ENCODE measurements at places on chromosomes 6 and 20. TPM values are rescaled to one million over a fixed set of nuclear protein-coding genes. Genes with fewer than 3 reads are reported as not detected.

GRCh38 chr20:13659288-13659687 is 20.6 kb upstream of the TASP1 start:
- no peak overlapping the region for H3K27ac ChIP-seq
- no peak overlapping the region for H3K4me3 ChIP-seq
- DNase-seq: no peak
- H3K36me3 ChIP-seq: peaks cover 2% of the 10 kb centered on the region
- H3K4me1 ChIP-seq: peaks cover 2% of the 10 kb centered on the region
- H3K27me3 ChIP-seq: peaks cover 17% of the 10 kb centered on the region

DNA sequence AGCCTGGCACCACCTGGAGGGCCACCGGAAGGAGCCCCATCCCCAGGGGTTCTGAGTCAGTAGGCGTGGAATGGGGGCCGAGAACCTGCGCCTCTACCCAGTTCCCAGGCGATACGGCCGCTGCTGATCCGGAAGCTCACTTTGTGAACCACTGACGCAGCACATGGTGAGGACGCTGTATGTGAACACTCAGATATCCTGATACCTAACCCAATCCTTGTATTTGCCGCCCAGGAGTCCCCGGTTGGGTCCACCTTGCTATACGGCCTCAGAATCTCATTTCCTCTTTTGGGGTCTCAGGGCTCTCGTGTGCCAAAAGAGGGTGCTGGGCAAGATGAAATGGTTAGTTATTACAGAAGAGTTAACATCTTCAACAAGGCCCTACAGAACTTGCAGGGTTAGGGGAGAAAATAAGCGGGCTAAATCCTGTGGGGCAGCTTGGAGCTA is 604 bp upstream of the RAB5IF start:
- H3K4me3 ChIP-seq: peak overlapping the region; percentile 89
- H3K27ac ChIP-seq: peak overlapping the region; percentile 92

- DNase-seq: no peak
- peak within 1 kb of the TSS; percentile 49 for H3K4me3 ChIP-seq
- peaks cover 14% of the 10 kb centered on the region for H3K4me1 ChIP-seq
- peaks cover 62% of the 10 kb centered on the region for H3K27me3 ChIP-seq
- H3K27ac ChIP-seq: no peak within 1 kb of the TSS
- H3K36me3 ChIP-seq: no peaks in the 10 kb centered on the region
Observed at GRCh38 chr20:20367575-20368417, at the start of gene INSM1. INSM1 (plus strand) TSS chr20:20368104; CDS start chr20:20368268, 164 bp downstream.

Gene EYA2
- total RNA-seq: 0.32 TPM

Gene GPR6
- total RNA-seq: not detected

- no peak overlapping the region for H3K27ac ChIP-seq
- DNase-seq: no peak
- H3K4me1 ChIP-seq: peaks cover 11% of the 10 kb centered on the region
- H3K36me3 ChIP-seq: peaks cover 6% of the 10 kb centered on the region
Observed at GRCh38 chr6:157385482-157385881, 4.5 kb downstream of the ZDHHC14 start.

Gene TOP1
- 42.6 TPM for total RNA-seq

DNA sequence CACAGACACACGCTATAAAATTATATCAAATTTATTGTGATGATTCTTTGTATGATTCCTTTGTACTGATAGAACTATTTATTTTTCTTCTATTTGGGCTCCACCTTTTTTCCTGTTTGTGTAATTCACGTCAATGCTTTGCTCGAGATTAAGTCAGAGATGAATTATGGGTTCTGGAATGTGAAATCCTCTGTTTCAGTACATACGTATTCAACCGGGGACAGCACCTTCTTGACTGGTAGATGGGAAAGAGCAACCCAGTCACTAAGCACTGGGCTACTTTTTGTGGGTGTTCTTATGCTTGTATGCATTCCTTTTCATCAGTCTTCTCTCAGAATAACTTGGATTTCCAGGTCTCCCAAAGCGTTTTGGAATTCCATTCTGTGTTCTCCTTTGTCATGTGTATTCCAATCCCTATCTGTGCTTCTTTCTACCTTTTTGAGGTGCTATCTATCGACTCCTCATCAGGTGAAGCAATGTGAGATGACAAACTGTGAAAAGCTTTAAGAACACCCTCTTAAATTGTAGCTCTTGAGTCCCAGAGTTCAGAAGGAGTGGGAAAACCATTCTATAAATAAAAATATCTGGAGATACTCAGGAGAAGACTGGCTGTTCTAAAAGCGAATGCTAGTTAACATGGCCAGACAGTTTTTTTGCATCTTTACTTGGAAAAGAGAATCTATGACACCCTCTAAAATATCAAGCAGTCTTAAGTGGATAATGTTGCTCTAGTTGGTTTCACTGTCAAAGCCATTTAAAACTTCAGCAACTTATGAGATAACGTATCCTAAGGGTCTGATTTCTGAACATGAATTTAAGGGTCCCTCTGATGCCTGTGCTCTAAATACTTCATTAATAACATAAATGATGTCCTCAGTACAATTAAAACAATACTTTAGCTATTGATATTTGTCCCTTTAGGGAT is 197.7 kb upstream of the PREP start:
- no peak overlapping the region for H3K4me3 ChIP-seq
- no peak for DNase-seq
- no peaks in the 10 kb centered on the region for H3K36me3 ChIP-seq
- peak overlapping the region; percentile 32 for H3K27ac ChIP-seq
- H3K27me3 ChIP-seq: no peaks in the 10 kb centered on the region

Gene MRAP2
- 19.5 TPM for total RNA-seq

Gene SLC22A2
- total RNA-seq: not detected

DNA sequence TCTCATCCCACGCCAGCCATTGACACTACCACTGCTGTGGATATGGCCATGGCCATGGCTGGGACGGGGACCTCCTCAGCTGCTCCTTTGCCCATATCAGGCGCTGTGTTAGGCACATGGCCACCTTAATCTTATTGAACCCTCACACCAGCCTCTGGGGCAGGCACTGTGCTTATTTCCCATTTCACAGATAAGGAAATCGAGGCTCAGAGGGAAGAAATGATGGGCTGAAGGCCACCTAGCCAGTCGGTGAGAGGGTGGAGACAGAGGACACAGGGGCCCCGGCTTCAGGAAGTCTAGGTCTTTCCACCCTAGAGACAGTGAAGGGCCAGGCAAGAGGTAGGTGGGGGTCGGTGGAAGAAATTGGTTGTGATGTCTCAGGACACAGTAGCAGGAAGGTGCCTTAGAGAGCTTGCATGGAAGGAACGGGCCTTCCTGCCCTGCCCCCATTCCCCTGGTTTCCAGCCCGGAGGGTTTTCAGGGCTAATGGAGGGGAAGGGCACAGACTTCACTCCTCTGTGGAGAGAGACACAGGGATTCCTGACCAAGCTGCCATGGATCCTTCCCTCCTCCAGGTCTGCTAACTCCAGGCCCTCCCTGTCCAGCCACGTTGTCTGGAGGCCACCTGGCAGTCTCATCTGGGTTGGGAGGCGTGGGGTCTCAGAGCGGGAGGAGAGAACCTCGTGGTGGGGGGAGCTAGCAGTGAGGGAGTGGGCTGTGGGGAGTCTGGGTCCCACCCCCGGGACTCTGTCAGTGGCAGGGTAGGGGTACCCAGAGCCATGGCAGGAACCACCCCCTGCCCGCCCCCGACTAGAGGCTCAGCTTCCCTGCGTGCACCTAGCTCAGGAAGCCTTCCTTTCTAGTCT is 120.4 kb downstream of the VEGFA start:
- no peak overlapping the region for H3K4me3 ChIP-seq
- H3K36me3 ChIP-seq: no peaks in the 10 kb centered on the region
- H3K27me3 ChIP-seq: peaks cover 7% of the 10 kb centered on the region
- peaks cover 4% of the 10 kb centered on the region for H3K4me1 ChIP-seq
- DNase-seq: no peak

Measured in chondrocyte (in vitro differentiated cells).